ENCODE measurements at places on chromosomes 2 and 18.

GRCh38 chr2:30351116-30351515 lies 95.9 kb upstream of the LCLAT1 start:
- no peak for DNase-seq

DNA sequence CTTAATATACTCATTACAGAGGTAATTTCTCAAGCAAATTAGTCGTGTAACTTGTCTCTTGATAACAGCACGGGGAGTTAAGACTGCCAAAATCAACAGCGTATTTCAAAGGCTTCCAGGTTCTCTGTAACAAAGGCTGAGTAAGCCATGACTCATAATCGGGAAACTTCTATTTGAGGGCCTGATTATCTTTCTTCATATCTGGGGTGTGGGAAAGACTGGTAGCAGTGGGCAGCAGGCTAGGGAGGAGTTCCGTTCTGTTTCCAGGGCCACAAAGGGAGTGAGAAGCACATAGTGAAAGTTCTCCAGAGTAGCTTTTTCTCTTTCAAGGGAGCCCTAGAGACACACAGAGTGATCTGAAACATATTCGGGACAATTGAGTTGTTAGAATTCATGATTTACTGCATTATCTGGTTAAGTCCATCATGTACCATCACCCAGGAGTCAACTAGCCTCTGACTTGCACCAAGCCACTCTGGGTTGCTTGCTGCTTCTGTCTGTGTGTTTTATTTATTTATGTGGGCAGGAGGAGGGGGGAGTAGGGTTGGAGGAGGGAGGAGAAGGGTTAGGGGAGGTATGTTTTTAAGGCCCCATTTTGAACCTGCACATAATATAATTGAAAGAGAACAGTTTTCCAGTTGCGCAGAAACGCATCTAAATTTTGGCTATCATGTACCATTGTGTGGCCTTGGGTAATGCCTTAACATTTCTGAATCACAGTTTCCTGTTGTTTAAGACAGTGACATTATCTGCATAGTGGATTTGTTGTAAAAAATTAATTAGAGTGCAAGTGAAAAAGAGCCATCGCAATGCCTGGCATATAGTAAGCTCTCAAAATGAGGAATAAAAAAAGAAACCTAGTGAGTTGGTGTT lies 80.5 kb upstream of the ITPRID2 start:
- DNase-seq: no peak

DNA sequence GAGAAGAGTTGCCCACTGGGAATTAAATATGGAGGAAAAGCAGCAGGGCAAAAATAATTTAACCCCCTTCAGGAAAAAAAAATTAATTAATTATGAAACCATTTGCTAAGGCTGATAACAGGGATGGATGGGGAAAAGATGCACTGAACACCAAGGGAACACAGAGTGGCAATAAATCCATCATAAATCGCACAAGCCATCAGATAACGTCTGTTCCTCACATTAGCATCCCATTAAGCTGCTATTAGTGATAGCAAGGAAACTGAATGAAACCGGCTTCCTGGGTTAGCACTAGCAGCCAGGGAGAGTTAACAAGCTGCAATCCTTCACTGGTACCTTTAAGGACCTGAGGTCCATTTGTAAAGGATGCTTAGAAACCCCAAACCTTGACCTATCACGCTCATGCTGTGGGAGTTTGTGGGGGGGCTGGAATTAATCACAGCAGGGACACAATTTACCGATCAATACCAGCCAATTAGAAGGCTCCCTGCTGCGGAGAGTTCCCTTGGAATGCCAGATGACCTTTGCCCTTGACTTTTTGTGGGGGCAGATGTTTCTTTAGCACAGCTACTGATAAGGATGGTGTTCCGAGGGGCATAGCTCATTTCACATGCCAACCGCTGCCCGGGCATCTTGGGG lies 175.5 kb upstream of the KLF7 start:
- no peak for DNase-seq

GRCh38 chr18:55900380-55900779 lies 312.4 kb upstream of the TCF4 start:
- DNase-seq: no peak

All from stimulated activated CD8-positive, alpha-beta memory T cell treated with anti-CD3 and anti-CD28 coated beads, Interleukin-12 subunit alpha, Interleukin-12 subunit beta, amount 100 ng/mL, for 4 hours (primary cell).